ENCODE measurements at places on chromosomes 2 and 18.

DNA sequence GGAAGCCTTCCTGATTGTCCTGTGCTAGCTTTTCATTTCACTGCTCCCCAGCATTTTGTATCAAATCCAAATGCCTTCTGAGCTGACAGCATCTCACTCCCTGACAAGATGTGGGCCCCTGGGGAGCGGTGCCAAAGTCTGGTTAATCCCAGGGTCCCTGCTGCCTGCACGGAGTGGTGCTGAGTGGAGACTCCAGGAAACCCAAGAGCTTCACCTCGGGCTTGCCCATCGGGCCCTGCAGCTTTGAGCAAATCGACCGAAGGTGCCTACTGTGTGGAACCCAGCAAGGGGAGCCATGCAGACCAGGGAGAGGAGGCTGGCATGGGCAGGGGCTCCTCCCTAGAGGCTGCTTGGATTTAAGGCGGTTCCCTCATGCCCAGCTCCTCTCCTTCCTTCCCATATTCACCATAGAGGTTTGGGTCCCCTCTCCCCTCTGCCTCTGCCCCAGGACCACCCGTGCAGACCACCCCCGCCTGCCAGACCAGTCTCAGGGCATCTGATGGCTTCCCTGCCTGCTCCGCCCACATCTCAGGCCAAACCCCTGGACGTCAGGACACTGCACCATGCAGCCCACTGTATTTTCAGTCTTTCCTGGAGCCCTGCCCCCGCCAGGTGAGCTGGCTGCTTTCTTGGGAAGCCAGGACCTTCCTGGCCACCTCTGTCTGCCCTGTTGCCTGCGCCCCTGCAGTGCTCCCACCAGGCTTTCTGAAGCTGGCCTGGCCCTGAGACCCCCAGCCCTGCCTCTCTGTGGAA lies 37.8 kb downstream of the RRM2 start:
- no peak for DNase-seq

DNA sequence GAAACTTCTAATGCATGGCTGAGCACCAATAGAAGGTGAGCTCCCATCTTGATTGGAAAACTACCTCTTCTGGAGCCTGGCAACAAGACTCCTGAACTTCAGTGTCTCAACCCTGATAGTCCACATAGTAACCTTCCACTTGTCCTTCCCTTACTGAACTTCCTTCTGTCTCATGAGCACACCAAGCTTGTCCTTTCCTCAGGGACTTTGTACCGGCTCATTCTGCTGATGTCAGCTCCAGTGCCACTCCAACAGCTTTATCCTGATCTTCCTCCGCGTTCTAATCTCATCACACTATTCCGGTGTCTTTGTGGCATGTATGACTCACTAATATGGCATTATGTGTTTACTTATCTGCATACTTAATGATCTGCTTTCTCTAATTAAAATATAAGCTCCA lies 862.0 kb upstream of the ID2 start:
- DNase-seq = no peak

DNA sequence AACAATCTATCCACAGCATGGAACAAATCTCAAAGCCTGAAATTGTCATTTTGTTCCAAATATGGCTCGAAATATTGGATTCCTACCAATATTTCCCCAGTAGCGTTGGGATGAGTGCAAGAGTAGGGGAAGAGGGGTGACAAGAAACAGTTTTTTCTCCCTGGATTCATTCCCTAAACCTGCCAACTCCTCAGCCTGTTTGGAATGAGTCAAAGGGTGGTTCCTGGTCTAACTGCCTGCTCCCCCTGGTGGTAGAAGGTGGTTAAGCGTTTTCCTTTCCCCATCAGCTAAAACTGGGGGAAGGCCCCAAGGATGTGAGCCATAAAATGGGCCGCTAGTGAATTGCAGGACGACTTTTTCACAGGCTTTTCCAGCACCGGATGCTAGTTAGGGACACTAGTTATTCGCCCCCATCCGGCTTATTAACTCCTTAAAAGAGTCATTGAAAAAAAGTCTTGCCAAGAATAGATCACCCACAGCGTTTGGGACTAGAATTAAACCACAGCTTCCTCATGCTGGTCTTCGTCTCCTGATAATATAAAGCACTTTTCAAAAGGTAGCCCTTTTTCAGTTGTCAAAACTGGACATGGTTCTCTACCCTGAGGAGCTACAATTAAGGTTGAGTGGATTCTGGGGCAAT lies 72.5 kb downstream of the DHRS9 start:
- DNase-seq = peak; percentile 59

GRCh38 chr2:68368654-68369336 lies 3.7 kb downstream of the PLEK start:
- DNase-seq = no peak

DNA sequence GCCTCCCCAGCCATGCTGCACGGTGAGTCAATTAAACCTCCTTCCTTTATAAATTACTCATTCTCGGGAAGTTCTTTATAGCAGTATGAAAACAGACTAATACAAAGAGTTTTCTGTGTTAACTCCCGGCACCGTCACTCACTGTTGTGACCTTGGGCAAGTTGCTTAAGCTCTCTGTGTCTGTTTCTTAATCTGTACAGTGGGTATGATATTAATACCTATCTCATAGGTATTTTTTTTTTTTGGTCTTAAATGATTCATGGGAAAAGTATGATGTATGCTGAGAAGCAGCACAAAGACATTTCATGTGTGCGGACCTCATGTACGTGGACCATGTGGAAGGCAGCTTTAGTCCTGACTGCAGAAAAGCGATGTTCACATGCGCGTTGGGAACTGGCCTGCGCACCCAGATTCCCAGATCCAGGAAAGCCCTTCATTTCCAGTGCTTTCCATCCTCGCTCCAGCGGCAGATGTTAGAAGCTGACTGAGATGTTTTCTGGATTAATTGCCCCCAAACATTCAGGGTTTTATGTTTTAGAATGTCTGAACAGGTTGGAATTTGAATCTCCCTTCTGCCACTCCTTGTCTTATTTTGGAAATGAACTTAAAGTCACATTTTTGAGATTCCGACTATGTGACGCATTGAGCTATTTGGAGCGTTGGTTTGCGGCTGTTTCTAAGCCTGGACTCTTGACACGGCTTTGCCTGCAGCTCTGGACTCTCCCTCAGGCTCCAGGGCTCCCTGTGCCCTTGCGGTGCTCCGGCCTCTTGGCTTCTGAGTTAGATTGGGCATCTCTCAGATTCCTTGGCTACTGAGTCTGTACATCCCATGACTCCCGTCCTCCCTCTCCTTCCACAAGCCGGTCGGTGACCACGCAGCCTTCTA lies 61.4 kb downstream of the SLC4A3 start:
- no peak for DNase-seq

- no peak for DNase-seq
These were observed 469.4 kb downstream of the PTPRM start for GRCh38 chr18:8036551-8036950.

DNA sequence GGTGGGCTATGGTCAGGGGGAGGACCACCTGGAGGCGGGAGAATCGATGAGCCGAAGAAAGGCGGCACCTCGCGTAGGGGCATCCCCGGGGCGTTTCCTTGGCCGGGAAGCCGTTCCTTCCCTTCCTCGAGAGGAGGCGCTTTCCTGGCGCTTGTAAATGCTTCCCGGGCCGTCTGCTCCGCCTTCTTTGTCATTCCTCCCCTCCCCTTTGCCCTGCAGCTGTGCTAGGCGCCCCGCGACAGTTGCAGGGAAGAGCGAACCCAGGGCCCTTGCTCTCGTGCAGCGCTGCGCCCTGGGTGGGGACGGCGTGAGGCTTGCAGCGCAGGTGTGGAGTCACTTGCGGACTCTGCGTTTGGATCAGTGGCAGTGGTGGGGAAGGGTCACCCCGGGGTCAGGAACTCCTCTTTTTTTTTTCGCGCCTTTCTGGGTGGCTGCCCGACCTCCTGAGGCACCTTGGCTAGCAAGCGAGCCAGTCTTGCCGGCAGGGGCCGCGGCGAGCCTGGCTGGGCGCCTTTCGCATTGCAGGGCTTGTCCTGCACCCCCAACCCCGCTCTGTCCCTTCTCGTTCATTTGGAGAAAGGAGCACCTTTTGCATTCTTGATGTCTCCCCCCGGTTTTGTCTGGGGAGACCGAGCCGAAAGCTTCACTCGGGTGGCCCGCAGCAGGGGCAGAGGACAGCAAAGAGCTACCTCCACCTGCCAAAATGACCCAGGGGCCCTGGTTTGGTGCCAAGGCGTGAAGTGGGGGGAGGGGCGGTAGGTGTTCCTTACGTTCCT lies 858 bp downstream of the KCNS3 start:
- no peak for DNase-seq

- no peak for DNase-seq
These were observed 85.3 kb downstream of the EPAS1 start for GRCh38 chr2:46382331-46383112.

GRCh38 chr18:63683152-63683551 lies 19.6 kb upstream of the SERPINB11 start:
- DNase-seq = no peak

DNA sequence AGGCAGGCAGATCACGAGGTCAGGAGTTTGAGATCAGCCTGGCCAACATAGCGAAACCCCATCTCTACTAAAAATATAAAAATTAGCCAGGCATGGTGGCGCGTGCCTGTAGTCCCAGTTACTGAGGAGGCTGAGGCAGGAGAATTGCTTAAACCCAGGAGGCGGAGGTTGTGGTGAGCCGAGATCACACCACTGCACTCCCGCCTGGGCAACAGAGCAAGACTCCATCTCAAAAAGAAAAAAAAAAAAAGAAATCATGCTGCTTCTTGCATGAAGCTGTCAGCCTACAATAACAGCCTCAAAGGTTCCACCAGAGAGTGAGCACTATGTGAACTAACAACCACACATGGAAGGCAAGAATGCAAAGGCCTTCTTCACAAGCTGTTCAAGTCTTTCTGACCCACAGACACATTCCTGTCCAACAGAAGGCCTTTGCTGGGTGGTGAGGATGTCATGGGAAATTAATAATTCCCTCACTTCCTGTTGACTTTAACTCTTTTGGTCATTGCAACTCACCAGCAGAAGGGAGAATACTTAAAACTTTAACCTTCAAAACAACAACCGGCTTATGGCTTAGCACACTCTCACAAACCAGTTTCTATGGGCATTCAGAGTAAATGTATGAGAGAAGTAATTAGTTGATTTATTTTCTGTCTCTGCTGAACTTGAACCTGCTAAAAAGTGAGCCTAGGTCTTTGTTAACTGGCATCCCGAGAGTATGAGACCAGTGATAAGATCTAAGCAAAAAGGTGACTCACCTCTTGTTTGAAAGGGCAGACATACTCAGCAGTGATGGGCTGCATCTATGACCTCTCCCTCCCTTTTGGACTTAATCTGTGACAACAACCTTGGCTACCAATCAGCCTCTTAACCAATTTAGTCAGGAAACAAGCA lies 11.8 kb downstream of the PLEKHM3 start:
- DNase-seq = no peak

DNA sequence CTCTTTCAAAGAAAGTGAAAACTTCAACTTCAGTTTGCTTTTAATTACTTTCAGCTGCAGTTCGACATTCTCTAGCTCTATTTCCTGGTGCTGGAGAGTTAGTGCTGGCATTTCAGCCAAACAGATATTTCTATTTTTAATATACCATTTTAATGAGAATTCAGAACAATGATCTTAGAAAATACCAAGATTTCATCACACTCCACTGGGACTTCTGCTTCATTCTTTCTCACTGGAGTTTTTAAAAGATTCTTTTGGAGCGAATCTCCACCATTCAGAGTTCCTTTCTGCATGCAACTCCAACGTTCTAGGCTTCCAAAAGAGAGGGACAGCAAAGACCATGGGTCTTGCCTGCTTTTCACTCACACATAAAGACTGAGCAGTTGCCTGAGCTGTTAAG lies 94.2 kb downstream of the CABLES1 start:
- DNase-seq = no peak

DNA sequence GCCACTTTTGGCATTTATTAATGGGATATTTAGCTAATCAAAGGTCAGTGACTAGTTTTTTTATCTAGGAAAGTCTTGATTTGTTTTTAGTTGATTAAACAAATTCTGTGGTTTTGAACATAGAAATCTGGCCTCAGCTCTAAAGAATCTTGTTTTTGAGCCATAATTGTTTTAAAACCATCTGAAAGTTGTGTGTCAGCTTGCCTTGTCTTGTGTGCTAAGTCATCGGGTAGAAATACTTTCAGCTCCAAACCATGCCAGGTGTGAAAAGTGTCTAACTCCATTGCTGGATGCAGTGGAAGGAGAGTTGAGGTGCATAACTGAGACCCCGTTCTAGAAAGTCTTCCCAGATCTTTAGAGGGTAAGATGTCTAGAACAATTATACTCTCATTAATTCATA lies 22.7 kb downstream of the FARP2 start:
- DNase-seq = no peak

DNA sequence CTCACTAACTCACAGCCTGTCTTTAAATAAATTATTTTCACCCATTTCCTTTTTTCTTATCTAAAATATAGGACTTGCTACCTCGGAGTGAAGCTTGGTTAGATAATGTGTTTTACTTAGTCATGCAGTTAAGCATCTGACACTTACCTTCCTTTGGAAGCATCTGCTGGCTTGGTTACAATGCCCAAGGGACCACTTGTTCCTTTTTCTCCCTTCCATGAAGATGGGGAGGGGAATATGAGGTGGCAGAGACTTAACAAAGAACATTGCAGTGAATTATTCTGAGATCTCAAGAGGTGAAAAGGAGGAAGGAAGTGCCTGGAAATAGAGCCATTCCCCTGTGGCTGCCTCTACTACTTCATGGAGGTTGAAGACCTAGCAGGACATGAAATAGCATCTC lies 145.4 kb upstream of the FOSL2 start:
- DNase-seq = no peak

GRCh38 chr2:54416166-54416813 lies 39.8 kb upstream of the SPTBN1 start:
- DNase-seq = no peak

DNA sequence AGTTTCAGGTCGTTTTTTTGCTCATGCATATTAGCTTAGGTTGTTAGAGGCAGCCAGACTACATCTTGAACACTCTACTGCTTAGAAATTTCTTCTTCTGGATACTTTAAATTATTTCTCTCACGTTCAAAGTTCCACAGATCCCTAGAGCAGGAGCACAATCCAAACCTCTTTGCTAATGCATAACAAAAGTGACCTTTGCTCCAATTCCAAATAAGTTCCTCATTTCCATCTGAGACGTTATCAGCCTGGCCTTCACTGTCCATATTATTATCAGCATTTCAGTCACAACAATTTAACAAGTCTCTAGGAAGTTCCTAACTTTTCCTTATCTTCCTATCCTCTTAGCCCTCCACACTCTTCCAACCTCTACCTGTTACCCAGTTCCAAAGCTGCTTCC lies 50.4 kb upstream of the ERMN start:
- no peak for DNase-seq

DNA sequence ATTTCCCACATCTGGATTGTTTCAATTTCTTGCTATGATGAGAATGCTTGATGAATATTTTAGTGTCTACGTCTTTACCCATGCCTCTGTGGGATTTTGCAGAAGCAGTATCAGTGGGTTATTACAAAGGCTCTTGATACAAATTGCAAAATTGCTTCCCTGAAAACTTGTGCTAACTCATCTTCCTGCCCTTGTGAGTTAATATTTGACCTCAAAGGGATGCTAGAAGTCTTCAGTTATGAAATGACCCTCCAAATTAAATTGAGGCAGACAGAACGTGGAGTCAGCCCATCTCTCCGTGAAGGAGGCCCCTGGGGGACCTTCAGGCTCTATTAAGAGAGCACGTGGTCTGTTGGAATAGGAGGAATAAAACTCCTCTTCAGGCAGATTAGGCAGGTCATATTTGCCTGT lies 239.2 kb upstream of the HS6ST1 start:
- DNase-seq = no peak

Data from activated T-cell treated with anti-CD3 and anti-CD28 coated beads for 4 hours (primary cell).